Ammon's horn (tissue), 1 donor: ENCODE measurements at places on chromosomes 6 and 20.
A peak's percentile ranks its signal among the peaks of the same experiment; 100 is the strongest.

DNA sequence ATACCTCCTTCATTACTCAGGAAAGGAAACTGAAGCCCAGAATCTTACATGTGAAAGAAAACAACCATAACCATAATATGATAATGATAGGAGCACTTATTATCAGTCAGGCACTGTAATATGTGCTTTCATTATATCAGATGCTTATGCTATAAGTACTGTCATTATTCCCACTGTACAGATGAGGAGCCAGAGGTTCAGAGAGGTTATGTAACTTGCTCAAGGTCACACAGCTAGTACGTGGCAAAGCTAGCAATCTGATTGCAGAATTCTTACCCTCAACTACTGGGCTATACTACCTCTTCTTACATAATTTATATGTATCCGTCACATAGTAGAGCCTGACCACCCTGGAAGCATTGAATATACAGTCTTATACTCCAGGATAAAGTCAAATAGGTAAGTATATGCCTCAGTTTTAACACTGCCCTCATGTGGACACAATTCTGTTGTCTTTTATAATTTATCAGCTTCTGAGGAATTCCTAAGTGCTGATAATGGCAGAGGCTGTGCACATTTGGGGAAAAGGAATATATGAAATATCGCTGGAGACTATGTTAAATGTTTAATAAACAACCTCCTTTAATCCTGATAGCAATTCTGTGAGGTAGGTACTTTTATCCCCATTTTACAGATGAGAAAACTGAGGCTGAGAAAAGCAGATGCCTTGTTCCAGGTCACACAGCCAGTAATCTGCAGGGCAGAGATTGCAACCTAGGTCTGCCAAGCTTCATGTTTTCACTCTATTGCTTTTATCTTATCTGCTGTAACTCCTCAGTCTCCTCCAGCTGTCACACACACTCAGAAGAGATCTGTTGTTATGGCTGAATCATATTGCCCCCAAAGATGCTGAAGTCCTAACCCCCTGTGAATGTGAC is 13.4 kb downstream of the BCAS1 start:
- DNase-seq: no peak

- DNase-seq: no peak
These were observed 7.9 kb downstream of the ROS1 start for GRCh38 chr6:117417851-117418250.

- DNase-seq: no peak
These were observed 293.5 kb upstream of the FERMT1 start for GRCh38 chr20:6416371-6416770.

- DNase-seq: no peak
These were observed 679.5 kb downstream of the KHDRBS2 start for GRCh38 chr6:61606500-61606899.

GRCh38 chr20:62876902-62877816 is 15.5 kb upstream of the TCFL5 start:
- peak; percentile 64 for DNase-seq

DNA sequence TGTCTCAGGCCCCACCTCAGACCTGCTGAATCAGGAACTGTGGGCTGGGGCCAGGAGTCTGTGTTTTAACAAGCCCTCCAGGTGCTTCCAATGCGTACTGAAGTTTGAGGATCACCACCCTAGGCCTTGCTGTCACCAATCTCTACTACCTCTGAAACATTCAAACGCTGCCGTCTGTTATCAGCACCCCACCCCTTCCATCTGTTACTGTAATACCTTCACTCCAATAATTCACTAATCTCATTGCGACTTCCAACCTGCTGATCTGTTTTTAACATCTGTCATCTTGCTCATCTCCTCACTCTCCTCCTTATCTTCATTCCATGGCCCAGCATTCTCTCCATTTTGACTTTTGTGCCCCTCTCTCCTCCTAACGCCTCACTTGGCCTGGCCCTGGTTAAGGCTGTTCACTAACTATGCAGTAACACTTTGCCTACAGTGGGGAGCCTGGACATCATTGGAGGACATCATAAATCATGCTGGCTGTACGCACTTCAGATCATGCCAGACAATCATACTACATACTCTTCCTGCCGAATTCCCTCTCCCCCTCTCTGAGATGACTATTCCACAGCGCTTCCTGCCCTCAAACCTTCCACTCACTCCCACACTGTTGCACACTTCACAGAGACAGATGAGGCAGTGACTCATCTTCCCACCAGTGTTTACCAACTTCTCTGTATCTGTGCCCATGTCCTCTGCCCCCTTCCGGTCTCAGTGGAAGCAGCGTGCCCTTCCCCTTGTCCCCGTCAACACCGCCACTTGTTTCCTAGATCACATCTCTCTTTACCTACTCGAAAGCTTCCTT is 3.0 kb upstream of the GUCA1B start:
- peak; percentile 45 for DNase-seq

DNA sequence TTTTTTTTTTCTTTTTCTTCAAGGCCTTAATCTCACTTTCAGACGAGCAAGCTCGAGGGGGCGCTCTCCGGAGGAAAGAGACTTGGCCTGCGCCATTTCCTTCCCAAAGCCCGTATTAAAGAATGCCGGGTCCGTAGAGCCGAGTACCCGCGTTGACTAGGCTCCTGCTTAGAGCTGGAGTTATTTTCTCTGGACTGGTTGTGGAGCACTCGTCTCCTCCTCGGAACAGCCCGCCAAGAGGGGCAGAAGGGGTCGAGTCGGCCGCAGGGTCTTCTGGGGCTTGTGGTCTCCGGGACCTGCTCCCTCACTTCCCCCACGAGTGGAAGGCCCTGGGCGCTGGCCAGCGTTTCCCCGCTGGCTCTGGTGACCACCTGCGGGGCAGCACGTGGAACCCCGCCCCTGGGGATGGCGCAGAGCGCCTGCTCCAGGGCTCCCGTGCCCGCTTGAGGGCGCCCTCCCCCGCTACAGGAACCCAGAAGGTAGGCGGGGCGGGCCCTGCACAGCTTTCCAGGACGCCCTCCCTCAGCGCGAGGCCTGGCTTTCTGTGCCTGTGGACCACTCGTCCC is 2.7 kb upstream of the MEI4 start:
- DNase-seq: no peak

DNA sequence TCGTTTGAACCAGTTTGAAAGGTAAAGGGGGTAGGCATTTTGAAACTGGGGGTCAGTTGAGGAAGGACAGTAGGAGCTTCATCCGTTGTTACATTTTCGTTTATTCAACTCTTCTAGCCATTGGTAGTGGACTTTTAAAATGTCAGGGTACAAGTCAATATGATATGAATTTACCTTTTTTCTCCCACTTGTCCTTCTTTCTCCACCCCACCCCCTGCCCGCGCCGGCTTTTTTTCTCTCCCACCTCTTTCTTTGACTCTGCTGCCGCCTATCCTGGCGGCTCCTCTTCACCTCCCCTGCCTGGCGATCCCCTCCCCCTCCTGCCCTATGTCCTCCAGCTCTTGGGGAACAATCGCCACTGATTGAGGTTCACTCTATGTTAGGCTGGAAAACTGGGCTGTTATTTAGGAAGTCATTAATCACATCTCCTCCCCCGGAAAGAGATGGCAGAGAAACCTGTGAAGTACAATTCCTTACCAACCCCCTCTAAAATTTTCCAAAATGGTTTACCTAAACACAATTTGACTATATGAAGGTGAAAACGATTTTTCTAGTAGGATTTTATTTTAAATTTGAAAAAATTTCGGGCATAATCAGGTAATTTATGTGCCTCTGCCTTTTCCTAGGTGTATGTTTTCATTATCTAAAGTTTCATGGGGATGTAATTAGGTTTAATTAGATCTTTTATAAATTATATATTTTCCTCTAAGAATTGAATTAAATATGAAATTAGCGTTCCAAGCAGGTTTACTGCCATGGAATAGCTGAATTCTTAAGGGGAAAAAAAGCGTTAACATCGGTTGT is 778 bp upstream of the LIN28B start:
- DNase-seq: no peak

- no peak for DNase-seq
These were observed 54.8 kb upstream of the SPDEF start for GRCh38 chr6:34610819-34611477.

DNA sequence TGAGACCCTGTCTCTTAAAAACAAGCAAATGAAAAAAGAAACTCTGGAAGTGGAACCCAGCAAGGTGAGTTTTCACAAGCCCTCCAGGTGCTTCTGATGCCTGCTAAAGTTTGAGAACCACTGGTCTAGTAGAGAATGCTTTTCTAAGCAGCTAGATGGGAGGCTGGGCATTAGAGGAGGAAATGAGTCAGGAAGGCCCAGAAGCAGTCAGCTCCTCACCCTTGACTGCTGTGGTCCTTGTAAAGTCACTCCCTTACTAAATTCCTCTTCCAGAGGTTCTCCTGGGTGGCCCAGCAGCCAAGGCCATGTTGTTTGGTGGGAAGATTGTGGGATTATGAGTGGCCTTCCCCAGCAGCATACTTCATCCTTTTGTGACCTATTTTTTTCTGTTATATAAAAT is 52.0 kb upstream of the FYN start:
- no peak for DNase-seq

GRCh38 chr6:40347571-40348011 is 239.6 kb downstream of the LRFN2 start:
- no peak for DNase-seq

- no peak for DNase-seq
These were observed 44.1 kb upstream of the AKIRIN2 start for GRCh38 chr6:87745966-87746721.

DNA sequence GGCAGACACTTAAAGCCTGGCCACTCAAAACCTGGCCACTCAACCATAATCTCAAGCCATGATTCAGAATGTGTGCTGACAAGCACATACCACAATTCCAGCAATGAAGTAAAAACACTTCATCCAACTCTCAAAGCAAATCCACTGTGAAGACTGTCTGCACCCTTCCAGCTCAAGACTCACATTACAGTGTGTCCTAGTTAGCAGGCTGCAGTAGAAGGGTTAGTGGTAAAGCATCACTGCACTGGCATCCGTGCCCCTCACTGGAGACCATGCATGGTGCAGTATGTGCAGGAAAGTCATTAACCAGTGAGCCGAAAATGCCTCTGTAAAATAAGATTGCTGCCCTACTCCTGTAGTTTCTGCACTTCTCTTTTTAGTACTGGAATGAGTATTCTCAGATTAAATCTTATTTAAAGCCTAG is 43.4 kb downstream of the SLC23A2 start:
- DNase-seq: no peak

- no peak for DNase-seq
These were observed 25.6 kb upstream of the SMOC2 start for GRCh38 chr6:168415098-168415992.

DNA sequence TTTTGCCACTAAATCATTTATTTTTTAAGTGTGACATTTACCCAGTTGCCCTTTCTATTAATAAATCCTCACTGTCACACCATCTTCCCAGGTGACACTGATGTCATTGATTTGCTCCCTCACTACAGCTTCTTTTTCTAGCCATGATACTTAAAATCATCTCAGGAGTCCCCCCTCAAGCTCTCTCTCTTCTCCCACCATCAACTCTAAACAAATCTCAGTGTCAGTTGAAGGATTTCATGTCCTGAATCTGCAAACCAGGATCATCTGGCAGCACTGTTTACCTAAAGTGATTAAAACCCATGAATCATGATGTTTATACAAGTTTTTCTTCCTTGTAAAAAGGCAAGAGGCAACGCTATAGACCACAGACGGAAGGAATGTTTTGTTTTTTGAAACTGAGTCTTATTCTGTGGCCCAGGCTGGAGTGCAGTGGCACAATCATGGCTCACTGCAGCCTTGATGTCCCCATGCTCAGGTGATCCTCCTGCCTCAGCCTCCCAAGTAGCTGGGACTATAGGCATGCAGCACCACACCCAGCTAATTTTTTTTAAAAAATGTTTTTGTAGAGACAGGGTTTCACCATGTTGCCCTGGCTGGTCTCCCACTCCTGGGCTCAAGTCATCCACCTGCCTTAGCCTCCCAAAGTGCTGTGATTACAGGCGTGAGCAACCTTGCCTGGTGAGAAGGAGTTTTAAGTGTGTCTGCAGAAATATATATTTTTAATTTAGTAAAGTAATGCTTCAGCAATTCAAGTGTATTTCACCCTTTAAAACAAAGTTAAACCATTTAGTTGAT is 30.1 kb upstream of the SH3BGRL2 start:
- DNase-seq: no peak

DNA sequence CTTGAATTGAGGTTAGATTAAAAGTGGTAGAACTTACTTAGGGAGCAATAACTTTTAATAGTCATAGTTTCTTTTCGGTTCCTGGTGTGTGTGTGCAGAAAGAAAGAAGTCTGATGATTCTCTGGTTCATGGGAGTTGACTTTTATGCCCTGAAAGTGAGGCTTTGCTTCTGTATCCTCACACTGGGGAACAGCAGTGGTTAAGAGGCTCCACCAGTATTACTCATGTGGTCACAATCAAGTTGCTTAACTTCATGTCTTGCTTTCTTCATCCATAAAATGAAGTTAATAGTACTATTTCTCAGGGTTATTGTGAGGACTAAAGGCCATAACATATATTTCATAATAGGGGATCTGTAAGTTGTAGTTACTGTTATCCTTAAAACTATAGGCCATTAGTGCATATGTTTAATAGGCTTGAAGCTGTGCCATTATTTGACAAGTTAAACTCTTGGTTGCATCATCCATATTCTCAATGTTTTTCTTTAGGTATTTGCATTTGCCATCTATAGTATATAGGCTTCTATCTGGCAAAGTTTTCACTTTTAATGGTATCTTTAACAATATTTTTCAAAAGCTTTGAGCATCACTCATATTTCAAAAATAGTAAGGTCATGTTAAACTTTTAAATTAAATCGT is 262.4 kb downstream of the PLCB1 start:
- DNase-seq: no peak

- no peak for DNase-seq
These were observed 336.2 kb downstream of the CDKAL1 start for GRCh38 chr6:20870493-20870892.

DNA sequence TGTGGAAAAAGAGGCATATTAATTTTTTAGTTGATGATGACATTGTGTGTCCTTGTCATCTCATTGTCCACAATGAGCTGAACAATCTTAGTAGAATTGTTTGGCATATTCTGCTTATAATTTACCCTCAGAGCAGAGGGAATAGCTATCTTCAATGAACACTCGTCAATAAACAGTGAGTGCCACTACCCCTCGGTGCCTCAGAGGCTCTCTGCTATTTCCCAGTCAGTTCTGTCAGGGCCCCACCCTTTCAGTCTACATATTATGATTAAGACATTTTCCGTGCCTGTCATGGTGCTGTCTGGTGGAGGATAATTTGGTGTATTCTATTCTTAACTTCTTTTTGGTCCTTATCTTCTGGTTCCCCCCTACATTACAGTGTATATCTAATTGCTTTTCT is 31.2 kb downstream of the NUS1 start:
- no peak for DNase-seq

DNA sequence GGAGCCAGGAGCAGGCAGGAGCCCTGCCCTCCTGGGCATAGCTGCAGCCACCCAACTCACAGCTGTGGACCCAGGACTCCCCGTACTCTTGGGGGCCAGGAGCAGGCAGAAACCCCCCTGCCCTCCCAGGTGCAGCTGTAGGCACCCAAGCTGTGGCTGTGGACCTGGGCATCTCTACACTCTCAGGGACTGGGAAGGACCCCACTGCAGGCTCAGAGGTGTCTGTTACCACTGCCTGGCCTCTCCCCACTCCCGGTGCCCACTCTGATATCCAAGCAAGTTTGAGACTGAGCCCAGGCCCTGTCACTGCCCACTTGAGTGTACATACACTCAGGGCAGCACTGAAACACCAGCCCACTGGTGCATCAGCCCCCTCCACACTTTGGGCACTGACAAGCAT is 193.5 kb upstream of the MANEA start:
- no peak for DNase-seq

- no peak for DNase-seq
These were observed 127.0 kb upstream of the EDN1 start for GRCh38 chr6:12163149-12163548.

GRCh38 chr20:49037962-49038387 is 8.1 kb upstream of the CSE1L start:
- DNase-seq: no peak
